Right renal pelvis (tissue), 4 donors: ENCODE measurements at places on chromosomes 3 and 15.

DNA sequence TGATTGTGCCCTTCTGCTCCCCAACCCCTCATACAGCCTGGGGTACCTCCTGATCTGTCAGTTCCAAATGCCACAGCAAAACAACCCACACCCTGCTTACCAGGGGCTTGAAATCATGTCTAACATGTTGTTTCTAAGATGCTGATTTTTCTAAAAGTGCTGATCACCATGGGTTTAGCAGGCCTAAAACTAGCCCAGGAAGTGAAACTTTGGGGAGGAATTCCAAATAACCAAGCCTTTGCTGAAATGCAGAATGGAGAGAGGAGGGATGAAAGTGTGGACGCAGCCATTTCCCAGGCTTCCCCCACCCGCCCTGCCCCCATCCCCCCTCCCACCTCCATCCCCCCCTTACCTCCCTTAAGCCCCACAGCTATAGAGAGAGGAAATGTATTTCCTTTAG lies 2.0 kb upstream of the HRH1 start:
- DNase-seq, result no peak

DNA sequence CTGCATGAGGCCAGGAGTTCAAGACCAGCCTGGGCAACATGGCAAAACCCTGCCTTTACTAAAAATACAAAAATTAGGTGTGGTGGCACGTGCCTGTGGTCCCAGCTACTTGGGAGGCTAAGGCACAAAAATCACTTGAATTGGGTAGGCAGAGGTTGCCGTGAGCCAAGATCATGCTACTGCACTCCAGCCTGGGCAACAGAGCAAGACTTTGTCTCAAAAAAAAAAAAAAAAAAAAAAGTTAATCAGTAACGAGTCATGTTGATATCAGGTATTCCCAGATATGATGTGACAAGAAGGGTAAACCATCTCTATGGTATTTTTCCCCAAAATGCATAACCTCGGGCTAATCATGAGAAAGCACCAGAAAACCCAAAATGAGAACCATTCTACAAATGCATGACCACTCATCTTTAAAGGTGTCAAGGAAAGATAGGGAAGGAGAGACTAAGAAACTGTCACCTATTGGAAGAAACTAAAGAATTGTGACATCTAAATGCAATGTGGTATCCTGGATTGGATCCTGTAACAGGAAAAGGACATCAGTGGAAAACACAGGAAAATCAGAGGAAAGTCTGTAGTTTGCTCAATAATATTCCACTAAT lies 66.5 kb upstream of the MAP4 start:
- DNase-seq, result no peak

DNA sequence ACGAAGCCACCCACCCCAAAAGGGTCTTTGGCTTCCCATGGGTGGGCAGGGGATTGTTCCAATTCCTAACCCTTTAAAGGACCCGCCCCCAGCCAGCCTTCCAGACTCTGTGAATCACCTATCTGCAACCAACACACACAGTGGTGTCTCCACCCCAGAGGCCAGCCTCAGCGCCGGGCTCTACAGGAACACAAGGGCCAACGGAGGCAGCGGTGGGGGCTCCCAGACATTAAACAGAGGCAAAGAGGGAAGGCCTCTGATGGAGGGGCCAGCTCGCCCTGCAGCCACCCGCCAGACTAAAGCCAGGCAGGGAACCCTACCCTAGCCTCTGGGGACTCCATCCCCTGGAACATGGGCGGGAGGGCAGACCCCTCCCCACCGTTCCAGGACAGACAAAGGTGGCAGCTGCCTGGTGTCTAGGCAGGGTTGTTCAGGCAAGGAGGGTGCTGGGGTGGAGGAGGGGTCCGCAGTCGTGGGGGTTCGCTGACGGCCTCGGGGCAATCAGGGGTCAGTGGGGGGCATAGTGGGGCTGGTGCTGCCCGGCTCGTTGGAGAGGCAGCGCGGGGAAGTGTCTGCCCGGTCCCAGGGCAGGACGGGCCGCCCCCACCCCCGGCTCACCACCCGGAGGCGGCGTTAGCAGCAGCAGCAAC lies 448 bp downstream of the SHISA5 start:
- DNase-seq, result no peak

GRCh38 chr15:67130166-67130565 lies 64.8 kb downstream of the SMAD3 start:
- DNase-seq, result no peak

DNA sequence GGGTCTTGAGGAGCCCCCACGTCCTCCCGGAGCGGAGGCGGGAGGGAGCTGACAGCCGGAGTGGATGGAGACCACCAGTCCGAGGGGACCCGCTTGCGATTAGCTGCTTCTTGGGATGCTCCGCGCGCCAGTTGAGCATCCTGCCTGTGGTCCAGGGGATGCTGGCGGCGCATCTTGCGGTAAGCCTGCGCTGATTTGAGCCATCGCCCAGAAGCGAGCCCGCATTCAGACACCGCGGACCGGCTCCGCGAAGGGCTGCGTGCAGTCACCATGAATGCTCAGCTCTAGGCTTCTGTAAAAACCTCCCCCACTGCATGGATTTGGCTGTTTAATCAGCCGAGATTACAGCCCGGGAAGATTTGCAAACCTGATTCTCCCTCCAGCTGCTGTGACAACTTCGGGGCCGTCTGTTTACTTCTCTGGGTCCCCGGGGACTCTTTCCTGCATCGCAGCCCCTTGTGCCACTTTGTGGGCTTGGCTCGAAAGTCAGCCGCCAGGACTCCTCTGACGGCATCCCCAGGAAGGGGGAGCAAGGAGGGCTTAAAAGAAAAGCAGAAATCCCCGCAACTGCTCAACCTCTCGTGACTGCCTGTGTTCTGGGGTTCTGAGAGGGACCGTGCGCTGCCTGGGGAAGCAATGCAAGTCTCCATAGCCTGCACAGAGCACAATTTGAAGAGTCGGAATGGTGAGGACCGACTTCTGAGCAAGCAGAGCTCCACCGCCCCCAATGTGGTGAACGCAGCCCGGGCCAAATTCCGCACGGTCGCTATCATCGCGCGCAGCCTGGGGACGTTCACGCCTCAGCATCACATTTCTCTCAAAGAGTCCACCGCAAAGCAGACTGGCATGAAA lies 171.1 kb downstream of the KCNAB1 start:
- no peak for DNase-seq

- no peak for DNase-seq
These were observed 1.4 kb downstream of the PPM1L start for GRCh38 chr3:160757233-160758106.

- no peak for DNase-seq
These were observed 667 bp downstream of the CEMIP start for GRCh38 chr15:80779658-80780415.

DNA sequence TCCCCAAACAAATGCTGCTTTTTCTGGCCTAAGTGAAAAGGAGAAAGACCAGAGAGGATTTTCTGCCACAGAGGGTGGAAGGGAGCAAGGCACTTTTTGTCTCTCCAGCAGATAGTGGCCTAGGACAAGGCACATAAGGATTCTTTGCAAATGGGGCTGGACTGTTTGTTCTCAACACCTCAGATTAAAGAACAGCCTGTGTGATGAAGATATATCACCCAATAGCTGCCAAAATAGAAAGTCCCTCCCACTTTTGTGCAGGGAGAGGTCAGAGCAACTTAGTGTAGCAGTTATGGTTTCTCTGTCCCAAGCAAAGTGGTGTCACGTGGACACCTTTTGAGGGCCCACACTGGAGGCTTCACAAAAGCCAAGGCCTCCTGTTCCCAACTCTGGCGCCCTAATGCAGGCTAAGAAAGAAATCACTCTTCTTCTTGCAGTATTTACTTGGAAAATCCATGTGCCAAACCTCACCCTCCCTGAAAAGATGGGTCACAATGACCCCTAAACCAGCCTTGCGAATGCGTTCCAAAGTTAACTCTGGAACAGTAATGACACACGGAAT lies 84.9 kb downstream of the LRIG1 start:
- no peak for DNase-seq

DNA sequence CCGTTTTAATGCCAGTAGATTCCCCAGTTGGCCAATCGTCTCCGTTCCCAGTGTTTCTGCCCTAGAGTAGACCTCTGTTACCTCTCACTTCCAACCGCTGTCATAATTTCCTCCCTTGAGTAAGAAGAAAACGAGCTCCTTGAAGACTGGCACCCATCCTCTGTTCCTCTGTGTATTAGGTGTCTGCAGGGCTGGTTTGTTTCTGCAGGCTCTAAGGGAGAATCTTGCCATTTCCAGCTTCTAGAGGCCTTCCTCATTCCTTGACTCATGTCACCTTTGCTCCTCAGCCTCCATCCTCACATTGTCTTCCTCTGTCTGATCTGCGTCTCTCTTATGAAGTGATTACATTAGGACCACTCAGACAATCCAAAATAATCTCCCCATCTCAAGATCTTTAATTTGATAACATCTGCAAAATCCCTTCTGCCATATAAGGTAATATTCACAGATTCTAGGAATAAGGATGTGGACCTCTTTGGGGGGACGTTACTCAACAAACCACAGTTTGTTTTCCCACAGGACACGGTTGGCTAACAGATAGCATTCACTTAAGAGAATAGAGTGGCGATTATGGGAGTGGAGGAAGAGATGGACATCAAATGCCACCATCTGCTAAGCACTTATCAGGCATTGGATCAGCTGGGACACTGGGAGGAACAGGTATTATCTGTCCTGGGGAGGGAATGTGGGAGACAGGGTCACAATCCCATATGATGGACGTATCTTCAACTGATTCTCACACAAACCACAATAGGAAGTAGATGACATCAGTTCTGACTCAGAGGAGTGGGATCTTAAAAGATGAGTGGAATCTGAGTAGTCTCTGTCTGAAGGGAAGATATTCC lies 17.1 kb downstream of the ARHGAP31 start:
- DNase-seq, result no peak

DNA sequence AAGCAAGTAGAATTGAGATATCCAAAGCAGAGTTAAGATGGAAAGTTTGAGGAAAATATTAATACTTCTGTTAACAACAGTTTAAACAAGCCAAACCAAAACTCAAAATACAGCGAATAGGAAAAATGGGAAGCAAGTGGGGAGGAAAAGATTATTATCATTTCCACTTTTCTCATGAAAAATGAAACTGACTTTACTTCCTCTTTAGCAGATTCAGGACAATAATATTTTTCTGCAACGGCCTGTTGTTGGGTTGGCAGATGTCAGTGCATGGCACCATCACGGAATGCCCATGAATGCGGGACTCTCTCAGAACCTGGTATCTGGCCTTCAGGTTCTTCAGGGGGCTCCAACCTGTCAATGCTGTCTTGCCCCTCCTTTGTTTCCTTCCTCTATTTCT lies 11.1 kb downstream of the ANKUB1 start:
- DNase-seq, result no peak

- no peak for DNase-seq
These were observed 99.8 kb upstream of the NR2F2 start for GRCh38 chr15:96230526-96231181.

DNA sequence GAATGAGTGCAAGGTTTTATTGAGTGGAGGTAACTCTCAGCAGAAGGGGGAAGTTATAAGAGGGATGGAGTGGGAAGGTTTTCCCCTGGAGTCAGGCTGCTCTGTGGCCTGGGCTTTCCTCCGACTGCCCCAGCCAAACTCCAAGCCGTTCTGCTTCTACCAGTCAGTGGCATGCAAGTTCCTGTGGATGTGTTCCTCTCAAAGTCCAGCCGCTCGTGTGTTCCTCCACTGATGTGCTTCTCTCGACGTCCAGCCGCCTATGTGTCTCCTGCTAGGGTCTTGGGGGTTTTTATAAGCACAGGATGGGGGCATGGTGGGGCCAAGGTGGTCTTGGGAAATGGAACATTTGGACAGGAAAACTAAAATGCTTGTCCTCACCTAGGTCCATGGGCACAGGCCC lies 9.0 kb upstream of the U2SURP start:
- DNase-seq, result no peak

- DNase-seq, result no peak
These were observed 1.6 kb downstream of the PHGR1 start for GRCh38 chr15:40352281-40352901.

- DNase-seq, result no peak
These were observed 159.5 kb downstream of the CHSY1 start for GRCh38 chr15:101092156-101092866.

DNA sequence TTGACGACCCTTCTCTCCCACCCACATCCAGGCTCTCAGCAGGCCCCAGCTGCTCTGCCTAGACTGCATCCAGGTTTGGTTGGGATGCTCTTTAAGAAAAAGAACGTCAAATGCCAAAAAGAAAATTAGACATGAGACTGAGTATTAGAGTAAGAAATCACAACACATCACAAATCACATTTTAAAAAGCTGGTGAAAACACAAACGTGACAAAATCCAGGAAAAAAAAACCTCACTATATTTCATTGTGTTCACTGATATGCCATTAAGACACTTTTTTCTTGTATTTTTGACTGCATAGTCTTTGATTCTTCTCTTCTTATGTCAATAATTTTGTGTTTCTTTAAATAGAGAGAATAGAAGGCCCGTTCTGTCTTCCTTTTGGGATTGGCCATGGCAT lies 243.7 kb downstream of the TLE3 start:
- no peak for DNase-seq

DNA sequence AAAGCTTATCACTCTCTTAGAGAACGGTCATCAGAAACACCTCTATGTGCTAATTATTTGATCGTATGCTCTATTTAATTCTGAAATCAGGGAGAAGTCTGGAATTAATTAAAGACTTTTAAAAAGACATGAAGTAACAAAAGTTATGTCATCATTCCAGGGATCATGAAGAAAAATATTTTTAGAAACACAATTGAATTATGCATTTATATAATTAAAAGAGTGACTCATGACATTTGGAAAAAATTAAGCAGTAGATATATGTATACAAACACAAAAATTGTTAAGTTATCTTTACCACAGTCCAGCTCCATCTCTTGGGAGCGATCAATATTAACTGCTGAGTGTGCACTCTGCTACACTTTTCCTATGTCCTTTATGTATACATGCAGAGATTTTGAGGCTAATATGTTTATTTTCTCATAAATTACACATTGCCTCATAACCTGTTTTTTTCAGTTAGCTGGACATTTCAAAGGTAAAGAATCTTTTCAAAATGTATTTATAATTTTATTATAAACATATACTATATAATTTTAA lies 717.7 kb downstream of the GBE1 start:
- DNase-seq, result no peak

GRCh38 chr3:117520582-117520981 lies 811.0 kb downstream of the TUSC7 start:
- no peak for DNase-seq

DNA sequence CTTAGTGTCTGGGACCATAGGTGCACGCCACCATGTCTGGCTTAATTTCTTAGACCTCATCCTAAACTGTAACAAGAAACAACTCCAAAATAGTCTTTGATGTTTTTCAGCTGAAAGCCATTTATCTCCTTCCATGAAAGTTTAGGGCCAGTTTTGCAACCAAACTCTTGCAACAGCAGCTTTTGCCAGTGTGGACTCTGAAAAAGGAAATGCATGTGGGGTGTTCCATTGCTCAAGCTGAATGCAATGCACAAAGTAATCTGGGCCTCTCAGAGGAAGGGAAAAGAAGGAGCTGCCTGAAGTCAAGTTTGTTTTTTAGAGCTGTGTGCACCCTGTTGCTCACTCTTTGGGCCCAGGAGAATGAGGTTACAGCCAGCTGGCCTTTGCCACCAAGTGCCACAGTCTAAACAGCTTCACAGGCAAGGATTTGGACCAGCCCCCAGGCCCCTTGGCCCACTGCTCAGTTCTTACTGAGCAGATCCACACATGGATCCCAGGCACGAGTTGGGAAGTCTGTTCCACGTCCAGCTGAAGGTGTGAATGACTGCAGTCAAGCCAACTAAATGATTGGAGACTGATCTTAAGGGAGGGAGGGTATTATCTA lies 212.3 kb upstream of the LRRFIP2 start:
- DNase-seq, result no peak
